Stimulated activated CD8-positive, alpha-beta memory T cell treated with anti-CD3 and anti-CD28 coated beads, Interleukin-7, amount 100 ng/mL, for 1 hour (primary cell): ENCODE measurements at places on chromosomes 7 and 10.

GRCh38 chr7:73912223-73912622 lies 51.3 kb downstream of the TMEM270 start:
- no peak for DNase-seq

- DNase-seq, result no peak
Measured at GRCh38 chr7:80129785-80130184, 4.8 kb upstream of the GNAI1 start.

- DNase-seq, result no peak
Measured at GRCh38 chr10:78579995-78580394, 488.8 kb upstream of the ZMIZ1 start.

DNA sequence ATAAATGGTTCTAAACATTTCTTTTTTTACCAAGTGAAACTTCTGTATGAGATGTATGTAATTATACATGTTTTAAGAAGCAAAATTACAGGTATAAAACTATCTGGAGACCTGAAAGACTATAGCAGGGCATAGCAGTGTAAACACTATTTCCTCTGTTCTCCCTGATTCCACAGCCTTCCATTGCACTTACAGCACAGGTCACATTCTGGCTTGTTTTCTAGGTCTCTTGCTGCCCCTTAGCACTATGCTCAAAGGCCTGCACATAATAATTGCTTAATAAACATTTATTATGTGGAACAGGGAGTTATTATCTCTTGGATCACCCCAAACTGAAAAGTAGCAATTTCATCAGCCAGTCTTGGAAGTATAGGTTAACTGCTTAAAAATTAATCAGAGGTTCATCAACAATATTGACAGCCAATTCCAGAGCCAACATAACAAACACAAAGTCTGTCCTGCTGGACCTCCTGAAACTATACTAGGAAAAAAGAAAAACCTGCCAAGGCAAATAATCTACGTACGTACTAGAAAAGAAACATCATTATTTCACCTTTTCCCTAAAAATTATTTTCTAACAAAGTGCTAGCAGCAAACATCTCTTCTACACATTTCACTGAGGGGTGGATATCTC lies 43.2 kb downstream of the PANK1 start:
- DNase-seq, result no peak

- DNase-seq, result no peak
Measured at GRCh38 chr7:29177963-29178600, 16.5 kb upstream of the CHN2 start.

DNA sequence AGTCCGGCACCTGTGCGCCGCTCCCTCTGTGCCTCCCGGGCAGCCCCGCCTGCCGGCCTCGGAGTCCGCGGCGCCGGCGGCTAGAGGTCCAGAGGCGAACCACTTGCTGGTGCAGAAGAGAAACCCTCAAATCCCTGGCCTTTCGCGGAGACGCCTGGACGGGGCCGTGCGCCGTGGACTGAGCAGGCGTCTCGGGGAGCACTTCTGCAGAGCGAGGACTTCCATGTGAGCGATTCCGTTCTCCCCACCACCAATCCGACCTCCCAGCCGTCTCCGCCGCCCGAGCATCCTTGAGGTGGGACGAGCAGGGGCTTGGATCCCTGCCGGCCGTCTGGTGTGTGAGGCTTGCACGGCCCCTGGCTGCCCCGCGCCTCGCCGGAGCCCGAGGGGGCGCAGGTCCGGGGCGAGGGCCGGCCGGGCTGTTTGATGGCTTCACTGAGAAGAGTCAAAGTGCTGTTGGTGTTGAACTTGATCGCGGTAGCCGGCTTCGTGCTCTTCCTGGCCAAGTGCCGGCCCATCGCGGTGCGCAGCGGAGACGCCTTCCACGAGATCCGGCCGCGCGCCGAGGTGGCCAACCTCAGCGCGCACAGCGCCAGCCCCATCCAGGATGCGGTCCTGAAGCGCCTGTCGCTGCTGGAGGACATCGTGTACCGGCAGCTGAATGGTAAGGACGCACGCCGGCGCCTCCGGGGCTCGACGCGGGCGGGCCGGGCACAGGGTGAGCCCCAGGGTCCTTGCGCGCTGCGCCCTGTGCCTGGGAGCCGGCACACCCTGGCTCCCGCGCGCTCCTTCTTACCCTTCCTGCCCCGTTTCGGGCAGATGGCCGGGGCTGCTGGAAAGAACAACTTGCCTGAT lies 660 bp downstream of the GALNT17 start:
- DNase-seq, result no peak

DNA sequence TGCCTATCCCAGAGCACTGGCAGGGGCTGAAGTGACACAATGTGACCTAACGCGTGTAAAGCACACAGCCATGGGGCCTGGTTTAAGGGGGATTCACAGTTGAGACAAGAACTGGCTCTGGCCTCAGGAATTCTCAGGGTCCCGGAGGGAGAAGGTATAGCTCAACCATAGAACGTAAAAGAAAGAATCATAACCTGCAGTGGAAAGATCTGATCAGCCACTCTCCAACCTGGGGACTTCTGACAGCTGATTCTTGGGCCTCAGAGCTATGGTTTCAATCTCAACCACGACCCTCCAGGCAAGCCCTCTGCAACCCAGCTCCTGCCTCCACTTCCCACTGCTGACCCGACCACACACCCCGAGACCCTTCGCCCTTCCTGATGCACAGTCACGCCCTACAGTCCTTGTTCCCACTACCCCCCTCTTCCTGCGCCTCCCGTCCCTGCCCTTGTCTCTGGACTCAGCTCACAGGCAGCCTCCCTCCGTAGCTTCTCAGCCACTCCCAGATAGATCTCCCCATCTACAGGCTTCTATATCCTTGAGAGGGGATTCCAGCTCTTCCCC lies 245.2 kb downstream of the BUB3 start:
- DNase-seq, result no peak

DNA sequence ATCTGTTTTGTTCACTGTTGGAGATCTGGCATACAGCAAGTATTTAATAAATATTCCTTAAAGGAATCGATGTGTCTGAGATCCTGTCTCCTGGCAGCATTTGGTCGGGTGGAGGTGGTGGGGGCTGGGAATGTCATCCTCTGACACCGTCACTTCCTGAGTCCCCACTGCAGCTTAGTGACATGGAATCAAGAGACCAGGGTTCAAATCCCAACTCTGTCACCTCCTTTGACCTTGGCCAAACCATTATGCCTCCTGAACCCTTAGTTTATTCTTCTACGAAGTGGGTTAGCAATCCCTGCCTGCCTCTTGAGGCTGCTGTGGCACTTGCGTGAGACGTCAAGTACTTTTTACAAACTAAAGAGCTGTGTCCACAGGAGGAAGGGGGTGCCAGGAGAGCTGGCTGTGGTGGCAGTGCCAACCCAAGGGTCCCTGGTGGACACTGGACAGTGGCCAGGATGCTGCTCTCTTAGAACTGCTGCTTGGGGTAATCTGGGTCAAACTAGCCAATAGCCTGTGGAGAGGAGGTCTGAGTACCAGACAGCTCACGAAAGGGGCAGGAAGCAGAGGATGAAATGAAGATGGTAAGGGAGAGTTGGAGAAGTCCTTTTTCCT lies 8.0 kb upstream of the ZMIZ1 start:
- DNase-seq, result no peak

- no peak for DNase-seq
Measured at GRCh38 chr7:29038463-29038862, 80.3 kb upstream of the TRIL start.
